ENCODE measurements at places on chromosomes 6 and 20.

- no peak for DNase-seq
These were observed 135.6 kb downstream of the EYA4 start for GRCh38 chr6:133376743-133377142.

DNA sequence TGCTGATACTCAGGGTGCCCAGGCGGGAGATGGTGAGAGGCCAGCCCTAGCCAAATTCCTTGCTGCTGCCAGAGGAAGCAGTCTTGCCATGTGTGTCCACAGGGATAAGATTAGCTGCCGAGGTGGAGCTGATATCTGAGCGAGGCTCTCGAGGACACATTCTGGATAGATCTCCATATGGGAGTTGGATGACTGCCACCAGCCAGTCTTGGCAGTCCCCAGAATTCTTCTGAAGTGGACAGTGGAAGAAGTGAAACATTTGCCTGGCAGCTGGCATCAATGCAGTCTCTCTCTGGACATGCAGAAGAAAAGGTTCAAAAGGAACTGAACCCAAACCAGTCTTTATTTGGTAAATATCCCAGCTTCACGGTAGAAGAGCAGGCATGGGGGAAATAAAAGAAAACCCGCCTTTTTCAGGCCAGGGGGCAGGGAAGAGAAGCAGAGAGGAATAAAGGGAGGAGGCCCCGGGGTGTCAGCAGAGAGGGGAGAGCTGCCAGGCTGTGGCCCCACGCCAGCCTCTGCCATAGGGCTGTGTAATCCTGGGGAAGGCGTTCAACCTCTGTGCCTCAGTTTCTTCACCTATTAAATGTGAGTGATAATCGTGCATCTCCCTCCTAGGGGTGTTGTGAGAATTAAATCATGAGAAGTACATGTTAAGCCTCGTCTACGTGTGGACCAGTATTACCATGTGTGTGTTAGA, 3.7 kb upstream of the FUCA2 start:
- no peak for DNase-seq

- no peak for DNase-seq
These were observed 121.7 kb upstream of the MYLIP start for GRCh38 chr6:16007146-16007545.

- DNase-seq = no peak
These were observed 167.9 kb upstream of the TNFAIP3 start for GRCh38 chr6:137699031-137699683.

- no peak for DNase-seq
These were observed 359.5 kb upstream of the FLRT3 start for GRCh38 chr20:14696937-14697336.

DNA sequence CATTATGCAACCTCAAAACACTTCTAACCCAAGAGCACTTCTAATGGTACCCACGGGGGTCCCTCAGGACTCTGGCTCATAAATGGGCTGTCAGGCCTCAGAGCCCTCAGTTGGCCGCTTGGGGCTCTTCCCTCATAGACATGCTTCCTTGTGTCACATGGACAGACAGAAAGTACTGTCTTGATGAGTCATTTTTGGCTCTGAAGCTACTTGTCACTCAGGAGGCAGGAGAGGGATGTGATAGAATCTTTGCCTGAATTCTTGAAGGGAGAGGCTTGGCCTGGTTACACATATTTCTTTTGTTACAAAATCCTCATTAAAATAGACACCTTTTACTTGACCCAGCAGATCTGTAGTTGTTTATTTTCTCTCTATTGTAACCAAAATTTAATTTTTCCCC, 15.1 kb upstream of the EDN1 start:
- DNase-seq = no peak

- DNase-seq = no peak
These were observed 267.9 kb upstream of the CITED2 start for GRCh38 chr6:139642346-139642745.

DNA sequence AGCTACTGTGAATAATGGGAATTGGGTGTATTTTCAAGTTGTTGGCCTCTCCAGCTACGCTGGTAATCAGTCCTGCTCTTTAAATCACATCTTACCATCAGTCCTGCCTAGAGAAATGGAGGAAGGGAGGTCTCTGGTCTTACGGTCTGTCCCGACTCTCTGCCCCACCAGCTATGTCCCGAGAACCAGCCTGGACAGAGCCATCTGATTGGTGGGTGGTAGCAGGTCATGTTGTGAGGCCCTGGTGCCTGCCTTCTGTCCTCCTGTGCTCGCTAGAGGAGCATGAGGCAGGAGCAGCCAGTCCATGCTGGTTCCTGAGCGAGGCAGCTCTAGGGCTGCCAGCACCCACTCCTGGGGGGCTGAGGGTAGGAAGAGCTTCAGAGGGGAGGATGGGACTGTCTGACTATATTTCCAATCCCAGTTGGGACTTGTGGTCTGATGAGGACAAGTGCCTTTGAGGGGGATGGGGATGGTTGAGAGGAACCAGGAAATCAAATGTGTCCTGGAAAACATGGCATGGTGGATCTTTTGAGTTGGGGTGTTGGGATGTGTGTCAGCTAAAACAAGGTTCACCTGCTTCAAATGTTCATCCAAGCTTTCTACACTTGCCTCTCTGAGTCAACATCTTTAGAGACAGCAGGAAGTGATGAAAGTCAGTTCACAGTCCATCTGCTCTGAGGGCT, 33.0 kb downstream of the SYNJ2 start:
- DNase-seq = no peak

GRCh38 chr20:22160101-22160652, 424.2 kb downstream of the FOXA2 start:
- DNase-seq = no peak

GRCh38 chr6:167400482-167401138, 75.7 kb downstream of the TTLL2 start:
- DNase-seq = no peak

DNA sequence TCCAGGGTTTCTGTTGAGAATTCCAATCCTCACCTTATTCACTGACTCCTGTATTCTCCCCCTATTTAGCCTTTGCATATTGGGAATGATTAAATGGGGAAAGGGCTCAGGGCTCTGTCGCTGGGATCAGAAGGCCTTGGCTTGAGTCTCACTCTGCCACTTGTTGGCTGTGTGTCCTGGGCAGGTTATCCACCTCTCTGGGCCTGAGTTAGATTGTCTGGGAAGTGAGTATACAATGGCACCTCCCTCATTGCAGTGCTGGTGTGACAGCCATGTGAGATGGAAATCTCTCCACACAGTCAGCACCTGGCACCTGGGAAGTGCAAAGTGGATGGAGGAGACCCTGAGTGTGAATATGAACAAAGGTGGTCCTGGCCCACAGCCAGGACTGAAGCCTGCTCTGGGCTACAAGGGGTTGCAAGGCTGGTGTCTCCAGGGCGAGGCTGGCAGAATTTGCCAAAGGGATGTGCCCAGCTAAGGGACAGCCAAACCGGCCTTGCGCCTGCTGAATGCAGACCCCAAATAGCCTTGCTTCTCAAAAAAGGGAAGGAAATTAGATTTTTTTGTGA, 200.0 kb upstream of the PMEPA1 start:
- DNase-seq = no peak

GRCh38 chr6:137708481-137708880, 158.6 kb upstream of the TNFAIP3 start:
- DNase-seq = no peak

DNA sequence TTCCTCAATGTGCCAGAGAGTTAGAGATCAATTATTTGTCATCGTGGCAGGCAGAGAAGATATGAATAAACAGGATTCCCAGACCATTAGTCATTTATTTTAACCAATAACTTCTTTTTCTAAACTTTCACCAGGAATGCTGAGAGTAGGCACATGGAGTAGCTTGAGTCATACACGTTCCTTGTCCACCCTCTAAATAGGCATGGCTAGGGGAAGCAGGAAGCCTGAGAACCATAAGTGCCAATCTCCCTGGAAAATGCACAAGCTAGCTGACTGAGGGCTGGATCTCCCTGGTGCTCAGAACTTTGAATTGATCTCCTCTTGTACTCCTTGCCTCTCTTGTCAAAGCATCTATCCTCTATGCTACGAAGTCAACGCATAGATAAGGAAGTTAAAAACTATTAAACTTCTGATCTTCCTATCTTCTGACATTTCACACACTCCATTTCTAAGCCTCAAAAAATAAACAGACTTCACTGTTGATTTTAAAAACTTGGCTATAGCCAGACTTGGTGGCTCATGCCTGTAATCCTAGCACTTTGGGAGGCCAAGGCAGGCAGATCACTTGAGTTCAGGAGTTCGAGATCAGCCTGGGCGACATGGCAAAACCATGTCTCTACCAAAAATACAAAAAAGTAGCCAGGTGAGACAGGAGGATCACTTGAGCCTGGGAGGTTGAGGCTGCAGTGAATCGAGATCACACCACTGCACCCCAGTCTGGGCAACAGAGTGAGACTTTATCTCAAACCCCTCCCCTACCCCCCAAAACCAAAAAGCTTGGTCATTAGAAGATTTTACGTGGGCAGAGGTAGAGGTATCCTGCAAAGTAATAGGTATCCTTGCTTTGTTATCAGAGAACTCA, 11.8 kb downstream of the ADTRP start:
- no peak for DNase-seq

DNA sequence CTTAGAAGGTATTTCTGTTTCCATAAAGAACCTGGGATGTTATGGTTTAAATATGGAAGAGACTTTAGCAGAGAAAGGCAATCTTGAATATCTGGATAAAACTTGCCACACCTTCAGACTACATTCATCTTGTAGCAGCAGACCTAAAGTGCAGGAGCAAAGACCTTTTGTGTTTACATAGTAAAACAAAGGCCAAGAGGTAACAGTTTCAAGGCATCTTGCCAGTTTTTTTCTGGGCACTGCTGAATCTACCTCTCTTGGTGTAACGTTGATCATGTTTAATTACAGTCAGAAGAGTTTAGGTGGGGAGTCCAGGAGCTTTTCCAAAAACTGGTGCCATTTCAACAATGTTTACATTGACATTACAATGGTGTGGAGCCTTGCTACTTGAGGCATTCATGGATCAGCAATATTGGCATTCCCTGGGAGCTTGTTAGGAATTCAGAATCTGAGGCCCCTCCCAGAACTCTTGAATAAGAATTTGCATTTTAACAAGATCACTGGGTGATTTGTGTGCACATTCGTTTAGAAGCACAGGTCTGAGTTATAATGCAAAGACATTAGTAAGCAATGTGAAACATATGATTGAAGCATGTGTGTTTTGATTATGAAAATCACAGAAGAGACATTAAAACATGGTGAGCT, 94.5 kb downstream of the F13A1 start:
- DNase-seq = no peak

GRCh38 chr6:149108749-149109100, 208.8 kb upstream of the TAB2 start:
- DNase-seq = no peak

DNA sequence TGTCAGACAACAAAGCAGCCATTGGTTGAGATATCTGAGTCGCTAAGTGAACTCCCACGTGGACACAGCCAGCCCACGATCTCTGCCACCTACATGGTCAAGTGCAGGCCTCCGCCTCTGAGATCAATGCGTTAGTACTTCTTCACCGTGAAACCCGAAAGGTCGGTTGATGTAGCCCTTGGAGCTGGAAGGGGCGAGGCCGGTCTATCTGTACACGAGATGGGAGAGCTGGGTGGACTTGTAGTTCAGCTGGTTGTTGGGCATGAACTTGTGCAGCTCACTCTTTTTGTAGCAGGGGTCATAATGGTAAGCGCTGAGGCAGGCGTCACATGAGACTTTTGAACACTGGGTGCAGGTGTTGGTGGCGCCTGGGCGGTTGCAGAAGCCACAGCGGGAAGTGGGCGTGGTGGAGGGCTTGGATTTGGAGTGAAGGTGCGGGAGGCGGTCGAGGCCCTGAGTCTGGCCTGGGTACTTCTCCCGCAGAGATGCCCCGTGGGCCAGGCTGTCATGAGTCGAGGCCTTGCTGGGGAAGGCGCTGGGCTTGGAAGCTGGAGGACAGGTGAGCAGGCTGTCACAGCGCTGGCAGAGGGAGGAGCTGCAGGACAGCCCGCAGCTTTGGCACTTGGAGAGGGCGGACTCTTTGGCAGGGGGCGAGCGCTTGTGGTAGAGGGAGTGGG, 9.8 kb downstream of the SPATA2 start:
- no peak for DNase-seq

DNA sequence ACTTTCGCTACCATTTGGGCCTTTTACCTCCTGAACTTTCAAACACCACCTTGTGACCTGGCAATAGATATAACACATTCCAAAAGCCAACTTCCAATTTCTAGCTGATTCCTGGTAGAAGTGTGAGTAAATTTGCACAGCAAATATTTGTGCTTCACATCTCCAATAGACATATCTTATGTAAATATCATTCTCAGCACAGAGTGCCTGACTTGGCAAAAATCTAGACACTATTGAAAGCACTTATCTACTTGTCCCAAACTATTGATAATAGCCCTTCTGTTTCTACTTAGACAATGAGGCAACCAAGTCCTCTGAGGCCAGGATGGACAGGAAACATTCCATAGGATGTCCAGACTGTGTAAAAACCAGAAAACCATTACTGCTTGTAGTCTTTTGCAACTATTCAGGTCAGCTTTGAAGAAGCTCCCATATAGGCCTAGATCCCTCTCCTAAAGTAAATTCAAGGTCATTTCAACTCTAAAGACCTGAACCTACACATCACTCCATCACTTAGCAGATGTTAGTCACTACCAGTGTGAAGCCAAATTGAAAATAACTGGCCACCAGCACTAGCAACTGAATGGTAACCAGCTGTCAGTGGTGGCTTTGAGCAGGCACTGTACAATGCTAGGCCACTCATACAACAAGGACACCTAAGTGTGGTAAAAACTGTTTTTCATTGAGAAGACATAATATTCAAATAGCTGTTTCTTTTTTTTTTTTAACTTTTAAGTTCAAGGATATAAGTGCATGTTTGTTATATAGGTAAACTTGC, 95.3 kb upstream of the RSPO3 start:
- no peak for DNase-seq

GRCh38 chr6:47116606-47117005, 74.5 kb upstream of the ADGRF1 start:
- DNase-seq = no peak

DNA sequence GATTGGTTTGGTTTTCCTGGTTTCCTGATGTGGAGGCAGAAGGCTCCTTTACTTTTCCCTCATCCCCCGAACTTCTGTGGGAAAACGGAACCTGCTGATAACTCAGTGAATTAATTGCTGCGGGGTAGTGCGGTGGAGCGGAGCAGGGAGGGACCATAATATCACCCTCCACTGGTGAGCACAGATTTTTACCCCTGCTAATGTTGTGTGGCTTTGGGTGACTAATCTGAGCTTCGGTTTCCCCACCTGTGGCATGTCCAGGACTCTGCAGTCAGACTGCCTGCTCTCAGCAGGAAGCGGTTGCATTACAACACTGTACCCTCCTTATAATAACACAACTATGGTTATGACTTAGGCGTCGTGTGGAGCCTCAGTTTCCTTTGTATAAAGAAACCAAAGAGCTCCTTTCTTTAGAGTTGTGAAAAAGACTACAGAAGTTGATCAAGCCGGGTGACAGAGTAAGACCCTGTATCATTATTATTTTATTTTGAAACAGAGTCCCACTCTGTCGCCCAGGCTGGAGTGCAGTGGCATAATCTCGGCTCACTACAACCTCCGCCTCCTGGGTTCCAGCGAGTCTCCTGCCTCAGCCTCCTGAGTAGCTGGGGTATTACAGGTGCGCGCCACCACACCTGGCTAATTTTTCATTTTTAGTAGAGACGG, 2.2 kb upstream of the ID1 start:
- no peak for DNase-seq

- DNase-seq = no peak
These were observed 52.0 kb downstream of the USP49 start for GRCh38 chr6:41843178-41843577.

- no peak for DNase-seq
These were observed 149.8 kb downstream of the SH3BGRL2 start for GRCh38 chr6:79780881-79781280.

- DNase-seq = no peak
These were observed 122.0 kb upstream of the NRSN1 start for GRCh38 chr6:24004062-24004461.
